ENCODE measurements at places on chromosomes 13 and 19.
A peak's percentile ranks its signal among the peaks of the same experiment; 100 is the strongest.

DNA sequence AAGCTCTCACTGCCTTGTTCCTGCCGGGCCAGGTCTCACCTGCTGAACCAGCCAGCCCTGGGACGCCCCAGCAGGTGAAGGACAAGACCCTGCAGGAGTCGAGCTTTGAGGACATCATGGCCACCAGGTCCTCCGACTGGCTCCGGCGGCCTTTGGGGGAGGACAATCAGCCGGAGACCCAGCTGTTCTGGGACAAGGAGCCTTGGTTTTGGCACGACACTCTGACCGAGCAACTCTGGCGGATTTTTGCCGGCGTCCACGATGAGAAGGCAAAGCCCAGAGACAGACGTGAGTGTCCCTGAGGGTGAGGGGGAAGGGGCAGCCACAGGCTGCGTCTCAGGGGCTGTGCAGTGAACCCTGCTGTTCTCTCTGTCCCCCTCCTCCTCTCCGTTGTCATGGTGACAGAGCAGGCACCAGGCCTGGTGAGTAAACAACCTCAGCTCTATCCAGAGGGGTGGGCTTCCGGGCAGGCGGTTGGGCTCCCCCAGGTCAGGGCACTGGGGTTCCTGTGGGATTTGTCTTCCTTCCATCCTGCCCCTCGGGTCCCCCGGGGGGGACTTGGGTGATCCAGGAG, 9.7 kb downstream of the TLE6 start:
- no peak for DNase-seq

DNA sequence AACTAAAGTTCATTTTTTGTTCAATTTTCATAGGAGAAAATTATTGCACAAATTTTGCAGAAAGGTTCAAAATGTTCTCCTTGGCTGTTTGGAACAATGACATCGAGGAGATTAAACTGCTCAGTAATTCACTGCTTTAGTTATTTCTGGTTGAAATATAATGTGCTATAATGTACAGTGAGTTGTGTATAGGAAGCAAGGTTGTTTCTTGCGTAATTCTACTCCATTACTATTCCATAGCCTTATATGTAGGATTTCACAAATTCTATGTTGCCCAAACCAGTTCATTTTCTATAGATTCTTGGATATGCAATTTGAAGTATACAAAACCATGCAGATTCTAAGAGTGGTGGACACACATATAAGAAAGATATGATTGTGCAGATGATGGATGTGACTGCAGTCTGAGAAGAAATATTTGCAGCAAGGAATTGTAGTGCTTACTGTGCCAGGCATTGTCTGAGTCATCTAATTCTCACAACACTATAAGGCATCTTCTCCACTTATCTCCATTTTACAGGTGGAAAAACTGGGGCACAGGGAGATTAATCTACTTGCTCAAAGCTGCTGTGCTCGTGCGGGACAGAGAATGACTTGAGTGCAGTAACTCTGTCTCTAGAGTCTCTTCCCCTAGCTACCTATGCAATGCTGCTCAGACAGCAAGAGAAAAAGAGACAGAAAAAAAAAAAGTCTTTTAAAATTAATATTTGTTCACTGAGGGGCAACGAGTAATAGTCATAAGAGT, 515.5 kb downstream of the MYO16 start:
- no peak for DNase-seq

GRCh38 chr13:20435616-20436368, 89.9 kb downstream of the CRYL1 start:
- DNase-seq: no peak

DNA sequence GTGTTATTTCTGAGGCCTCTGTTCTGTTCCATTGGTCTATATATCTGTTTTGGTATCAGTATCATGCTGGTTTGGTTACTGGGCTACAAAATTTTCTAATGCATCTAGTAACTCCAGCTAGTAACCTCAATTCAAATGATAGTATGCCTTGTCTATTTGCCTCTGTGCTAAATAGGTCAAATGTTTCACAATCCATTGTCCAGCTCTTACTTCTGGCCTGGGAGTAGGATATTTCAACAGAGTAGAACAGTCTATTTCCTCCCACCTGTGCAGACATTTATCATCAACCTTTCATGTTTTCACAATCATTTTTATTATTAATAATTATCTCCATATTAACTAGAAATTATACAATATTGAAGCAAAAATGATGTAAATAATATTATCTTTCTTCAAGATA, 18.1 kb upstream of the NDFIP2 start:
- DNase-seq: no peak

DNA sequence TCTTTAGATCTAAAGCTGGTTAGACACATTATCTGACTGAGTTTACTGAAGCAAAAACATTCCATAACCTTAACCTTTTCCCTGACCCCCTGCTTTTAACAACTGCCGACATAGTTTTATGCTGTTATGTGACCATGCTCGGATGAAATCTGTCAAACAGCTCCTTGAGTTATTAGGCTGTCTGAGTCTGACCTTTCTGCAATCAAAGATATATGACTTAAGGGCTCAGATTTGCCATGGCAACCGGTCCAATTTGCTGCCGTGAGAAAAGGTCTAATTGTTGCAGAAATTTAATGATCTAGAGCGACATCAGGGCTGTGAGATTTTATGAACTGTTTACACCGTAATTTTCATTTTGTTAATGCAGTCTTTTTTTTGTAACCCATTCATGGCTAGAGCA, 61.8 kb downstream of the URI1 start:
- no peak for DNase-seq

DNA sequence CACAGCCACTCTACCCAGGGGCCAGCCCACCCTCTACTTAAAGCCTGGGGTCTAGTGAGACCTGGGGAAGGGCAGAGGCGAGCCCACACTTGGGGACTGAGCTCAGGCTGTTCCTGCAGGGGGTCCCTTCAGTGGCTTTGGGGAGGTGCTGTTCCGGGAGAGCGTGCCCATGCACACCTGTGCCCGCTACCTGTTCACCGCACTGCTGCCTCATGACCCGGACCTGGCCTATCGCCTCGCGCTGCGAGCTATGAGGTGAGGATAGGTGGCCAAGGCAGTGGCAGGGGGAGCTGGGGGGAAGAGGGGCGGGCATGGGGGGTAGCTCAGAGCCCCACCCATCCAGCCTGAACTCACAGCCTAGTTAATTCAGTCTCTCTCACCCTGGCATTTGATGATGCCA, 24.0 kb downstream of the ZSWIM4 start:
- no peak for DNase-seq

DNA sequence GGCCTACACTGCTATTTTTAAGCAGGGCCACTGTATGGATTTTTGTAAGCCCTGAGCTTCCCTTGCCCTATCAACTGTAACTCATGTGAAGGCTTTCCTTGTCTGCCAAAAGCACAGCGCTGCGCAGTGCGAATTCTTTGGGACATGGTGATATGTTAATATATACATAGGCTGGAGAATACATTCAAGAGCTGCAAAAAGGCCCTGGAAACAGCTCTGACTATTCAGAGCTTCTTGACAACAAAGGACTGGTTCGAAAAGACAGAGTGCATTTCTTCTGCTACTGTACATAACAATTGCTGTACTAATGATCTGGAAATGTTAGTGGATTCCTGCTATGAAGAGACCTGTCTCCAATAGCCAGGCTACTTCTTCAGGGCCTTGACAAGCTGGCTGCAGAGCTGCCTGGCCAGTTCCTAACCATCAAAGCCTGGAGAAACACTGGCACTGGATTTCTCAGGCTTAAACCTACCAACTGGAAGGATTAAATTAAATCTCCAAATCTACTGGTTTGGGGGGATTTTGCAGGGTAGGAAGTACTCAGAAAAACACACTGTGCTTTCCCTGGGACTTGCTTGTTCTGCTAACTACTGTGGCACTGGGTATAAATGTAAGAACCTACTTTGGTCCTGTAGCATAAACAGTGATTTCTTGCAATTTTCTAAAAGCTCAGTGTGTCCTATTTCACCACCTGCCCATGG, 246.9 kb downstream of the DNAJC15 start:
- DNase-seq: no peak

DNA sequence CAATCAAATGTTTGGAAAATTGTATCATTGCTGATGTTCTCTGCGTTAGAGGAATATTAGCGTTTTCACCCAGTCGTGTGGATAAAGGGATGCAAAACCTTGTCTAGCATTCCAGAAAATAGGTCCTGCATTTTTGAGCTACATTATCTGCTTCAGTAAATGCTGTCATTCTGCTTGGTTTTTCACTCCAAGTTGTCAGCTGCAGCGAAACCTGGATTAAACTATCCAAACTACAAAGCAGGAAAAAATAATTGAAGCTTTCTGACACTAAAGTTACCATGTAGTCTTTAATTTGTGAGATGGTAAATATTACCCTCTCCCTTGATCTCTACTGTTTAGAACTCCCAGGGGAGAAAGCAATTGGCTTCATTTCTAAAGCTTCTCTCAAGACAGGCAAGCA, 1795.5 kb upstream of the PRR20A start:
- no peak for DNase-seq

- DNase-seq: no peak
Observed at GRCh38 chr19:19388568-19389555, 16.6 kb upstream of the GATAD2A start.

GRCh38 chr19:46674416-46675178, 13.6 kb upstream of the DACT3 start:
- no peak for DNase-seq

DNA sequence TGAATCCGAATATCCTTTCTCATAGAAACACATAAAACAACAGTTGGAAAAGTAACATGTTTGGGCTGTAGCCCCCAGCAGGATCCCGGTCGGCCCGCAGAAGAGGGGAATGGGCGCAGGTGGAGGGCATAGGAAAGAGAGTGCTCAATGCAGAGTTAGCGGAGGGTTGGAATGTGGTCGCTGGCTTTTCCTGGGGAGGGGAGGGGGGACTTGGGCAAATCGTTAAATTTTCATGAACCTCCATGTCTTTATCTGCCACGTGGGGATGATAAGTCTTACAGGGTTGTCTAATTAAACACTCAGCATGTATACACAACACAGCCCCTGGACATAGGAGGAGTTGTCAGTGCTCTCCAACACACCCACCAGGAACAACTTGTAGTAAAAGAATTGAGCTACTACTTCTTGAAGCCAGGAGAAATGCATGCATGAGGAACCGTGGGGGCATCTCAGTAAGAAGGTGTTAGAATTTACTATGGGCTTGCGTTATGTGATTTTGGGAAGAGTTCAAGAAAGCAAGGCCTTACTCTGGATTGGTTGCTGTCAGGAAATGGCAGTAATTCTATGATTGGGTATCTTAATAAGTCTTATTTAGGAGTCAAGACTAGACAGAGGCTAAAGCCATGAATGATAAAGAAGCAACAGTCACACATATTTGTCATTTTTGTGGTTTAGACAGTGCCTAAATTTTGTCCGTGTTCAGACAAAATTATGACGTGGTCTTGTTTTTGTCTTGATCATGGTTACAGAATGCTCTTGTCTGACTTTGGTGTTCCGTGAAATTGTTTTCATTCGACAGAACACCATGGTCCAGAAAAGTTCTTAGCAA, 671 bp upstream of the SLC46A3 start:
- peak; percentile 8 for DNase-seq
